ENCODE measurements at places on chromosomes 4 and X.

DNA sequence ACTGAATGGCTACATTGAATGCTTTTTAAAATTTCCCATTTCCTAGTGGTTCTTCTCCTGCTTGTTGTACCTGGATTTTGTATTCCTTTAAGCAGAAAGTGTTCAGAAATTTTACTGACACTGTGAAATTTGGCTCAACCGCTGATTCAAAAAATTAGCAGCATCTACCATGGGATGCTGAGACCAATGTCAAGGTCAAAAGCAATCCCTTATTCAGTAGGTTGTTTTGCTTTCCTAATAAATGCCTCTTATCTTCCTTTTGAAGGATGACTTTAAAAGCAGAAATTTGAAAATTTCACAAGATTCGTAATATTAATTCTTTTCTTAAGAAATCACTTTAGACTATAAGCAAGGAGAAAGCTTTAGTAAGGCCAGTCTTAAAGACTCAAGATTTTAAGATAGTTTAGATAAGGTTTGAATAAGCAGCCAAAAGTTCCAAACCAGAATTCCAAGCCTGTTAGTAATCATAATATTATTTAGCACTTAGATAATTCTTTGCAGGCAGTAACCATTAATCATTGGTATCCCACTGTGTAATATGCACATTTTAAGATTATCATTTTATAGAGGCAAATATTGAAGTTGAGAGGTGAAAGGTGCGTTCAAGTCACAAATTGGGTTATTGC, 508.8 kb downstream of the ANKRD50 start:
- no peak for DNase-seq

DNA sequence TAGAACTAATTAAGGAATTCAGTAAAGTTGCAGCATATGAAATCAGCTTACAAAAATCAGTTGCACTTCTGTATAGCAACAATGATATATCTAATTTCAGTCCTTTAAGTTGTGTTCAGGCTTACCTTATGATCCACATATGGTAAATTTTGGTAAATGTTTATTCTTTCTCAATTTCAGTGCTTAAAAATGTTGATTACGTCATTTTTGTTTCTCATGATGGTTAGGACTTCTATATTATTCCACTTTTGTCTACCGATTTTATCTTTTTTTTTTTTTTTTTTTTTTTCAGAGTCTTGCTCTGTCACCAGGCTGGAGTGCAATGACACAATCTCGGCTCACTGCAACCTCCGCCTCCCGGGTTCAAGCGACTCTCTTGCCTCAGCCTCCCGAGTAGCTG, 40.7 kb upstream of the SLC6A14 start:
- DNase-seq, result no peak

DNA sequence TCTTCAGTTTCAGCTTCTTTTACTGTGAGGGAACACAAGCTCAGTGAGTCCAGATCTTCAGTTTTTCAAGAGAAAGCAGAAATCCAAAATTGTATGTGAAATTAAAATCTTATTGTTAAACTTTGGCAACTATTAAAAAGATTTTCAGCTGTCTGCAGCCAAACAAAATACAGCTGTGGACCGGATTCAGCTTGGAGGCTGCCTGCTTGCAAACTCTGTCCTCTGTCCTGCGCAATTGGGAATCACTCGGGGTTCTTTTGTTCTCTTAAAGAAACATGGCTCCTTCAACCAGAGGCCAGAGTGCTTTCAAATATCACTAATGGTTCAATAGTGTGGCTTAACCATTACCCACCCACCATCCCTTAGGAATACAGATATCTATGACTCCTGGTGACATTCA, 201.2 kb downstream of the CHIC2 start:
- DNase-seq, result no peak

DNA sequence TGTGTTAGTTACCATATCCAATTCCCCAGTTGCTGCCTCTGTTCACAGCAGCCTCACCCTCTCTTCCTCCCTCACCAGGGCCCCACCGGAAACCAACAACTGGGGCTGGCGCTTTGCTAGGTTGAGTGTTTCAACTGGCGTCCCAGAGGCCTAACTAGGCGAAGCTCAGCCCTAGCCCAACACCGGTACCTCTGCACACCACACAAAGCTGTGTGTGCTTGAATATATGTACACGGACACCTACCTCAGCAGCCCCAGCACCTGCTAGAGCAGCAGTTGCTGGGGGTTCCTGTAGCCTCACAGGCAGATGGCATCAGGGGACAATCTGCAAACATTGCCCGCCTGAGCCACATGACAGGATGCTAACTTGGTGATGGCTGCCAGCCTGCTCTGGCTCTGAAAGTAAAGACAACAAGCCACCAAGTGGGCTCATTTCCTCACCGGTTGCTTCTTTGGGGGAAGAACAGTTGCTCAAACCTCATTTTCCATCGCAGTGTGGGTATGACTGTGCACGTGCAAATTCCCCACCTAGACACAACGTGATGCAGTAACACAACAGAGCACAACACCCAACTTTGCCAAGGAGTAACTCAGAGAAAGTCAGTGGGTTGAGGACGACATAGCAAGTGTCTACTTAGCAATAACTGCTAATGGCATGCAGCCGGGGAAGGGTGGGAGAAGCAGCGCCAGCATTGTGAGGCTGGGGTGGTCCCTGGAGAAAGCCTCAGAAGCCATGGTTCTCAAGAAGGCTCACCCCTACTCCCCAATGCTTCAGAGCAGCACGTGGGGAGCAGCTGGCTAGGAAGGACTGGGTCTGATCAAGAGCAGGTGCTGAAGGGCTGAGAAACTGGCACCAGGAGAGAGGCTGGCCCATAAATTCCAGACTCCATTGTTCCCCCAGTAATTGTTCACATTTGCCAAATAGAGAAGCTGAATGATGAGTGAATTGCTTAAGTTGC, 139.5 kb downstream of the SH3KBP1 start:
- DNase-seq, result no peak

DNA sequence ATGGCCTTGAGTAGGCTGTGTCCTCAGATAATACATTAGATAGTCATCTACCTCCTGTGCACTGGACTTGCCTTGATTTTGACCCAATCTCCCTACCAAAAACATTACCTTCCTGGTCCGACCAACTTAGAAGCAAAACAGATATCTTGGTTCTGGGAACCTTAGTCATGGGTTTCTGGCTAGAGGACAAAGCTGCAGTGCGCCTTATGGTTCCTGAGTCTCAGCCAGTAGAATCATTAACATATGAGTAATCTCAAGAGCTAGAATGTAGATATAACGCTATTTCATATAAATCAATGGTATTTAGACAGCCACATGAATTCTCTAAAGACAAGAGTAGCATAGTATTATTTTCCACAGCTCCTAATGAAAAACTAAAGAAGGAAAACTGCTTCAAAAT, 83.1 kb downstream of the GRIA3 start:
- no peak for DNase-seq

DNA sequence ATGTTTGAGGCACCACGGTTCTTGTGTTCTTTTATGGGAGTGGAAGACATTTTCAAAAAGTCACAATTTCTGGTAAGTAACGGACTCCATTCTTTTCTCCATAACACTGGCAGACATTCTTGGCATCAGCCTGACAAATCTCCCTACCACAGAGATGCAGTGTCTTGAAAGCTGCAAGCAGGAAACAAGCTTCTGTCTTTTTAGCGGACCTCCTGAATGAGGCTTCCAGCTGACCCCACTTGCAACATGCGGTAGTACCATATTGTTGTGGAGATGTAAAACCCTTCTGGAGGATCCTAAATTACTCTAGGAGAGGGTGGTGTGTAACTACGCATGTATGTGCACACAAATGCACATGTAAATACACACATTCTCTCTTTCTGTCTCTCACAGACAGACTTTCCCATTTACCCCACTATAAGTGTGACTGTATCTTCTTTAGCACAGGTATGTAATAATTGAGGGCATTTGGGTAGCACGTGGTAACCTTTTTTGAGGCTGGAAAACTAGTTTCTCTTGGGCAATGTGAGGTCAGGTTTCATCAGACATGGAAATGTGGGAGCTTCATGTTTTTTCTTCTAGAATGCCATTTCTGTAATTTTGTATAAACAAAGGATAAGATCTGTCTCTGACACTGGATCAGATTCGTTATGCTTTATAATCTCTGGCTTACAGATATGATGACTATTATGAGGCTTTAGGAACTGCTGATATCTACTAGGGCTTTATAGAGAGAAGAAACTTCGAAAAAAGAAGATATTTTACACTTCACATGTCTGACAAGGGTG, 130.1 kb downstream of the MGST2 start:
- DNase-seq, result no peak

DNA sequence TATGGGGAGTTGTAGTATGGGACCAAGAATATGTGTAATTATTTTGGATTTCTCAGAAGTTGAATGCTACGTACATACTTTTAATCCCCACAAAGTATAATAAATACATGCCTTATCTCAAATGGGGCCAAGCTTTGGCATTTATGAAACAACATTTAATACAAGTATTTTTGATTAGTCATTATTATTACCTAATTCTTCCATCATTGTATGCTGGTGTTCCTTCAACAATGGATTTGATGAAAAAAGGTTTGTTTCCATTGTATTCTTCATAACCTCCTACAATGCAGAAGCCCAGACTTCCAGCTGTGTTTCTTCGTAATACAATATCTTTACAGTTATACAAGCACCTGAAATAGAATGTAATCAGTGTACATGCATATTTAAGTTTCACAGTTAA, 83.8 kb downstream of the FIP1L1 start:
- no peak for DNase-seq

Data from NCI-H2171 (cell line).